ENCODE measurements at places on chromosomes 6 and 20.
A peak's percentile ranks its signal among the peaks of the same experiment; 100 is the strongest.

GRCh38 chr6:113909224-113909856 lies 52.2 kb downstream of the MARCKS start:
- no peak for DNase-seq

DNA sequence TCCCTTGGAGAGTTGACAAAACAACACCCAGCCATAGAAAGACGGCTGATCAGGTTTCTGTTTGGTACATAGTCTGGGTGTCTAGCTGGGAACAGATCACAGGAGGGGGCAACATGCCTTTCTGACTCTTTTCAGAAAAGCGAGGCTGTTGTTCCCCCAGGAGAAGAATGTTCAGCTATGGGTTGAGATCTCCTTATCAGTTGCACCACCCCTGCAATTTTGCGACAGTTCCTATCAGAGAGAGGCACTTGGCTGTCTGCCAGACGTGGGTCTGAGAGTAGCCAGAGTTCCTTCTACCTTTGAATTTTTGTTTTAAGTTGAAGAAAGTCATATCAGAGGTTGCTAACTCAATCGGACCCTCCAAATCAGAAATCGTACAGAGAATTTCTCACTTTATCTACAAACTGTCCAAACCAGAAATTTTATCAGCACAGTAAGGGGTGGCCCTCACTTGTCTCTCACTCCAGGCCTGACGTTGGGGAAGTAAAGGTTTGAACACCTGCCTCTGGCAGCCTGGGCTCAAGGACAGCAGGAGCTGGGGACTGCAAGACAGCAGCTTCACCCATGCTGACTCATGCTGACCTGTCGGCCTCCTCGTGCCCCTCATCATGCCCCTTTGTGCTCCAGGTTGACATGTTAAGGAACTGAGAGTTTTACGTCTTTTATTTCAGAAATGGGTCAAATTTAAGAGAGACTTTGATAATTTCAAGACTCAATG lies 42.3 kb downstream of the TMC2 start:
- no peak for DNase-seq

GRCh38 chr6:110398778-110399177 lies 16.6 kb downstream of the DDO start:
- DNase-seq: no peak

DNA sequence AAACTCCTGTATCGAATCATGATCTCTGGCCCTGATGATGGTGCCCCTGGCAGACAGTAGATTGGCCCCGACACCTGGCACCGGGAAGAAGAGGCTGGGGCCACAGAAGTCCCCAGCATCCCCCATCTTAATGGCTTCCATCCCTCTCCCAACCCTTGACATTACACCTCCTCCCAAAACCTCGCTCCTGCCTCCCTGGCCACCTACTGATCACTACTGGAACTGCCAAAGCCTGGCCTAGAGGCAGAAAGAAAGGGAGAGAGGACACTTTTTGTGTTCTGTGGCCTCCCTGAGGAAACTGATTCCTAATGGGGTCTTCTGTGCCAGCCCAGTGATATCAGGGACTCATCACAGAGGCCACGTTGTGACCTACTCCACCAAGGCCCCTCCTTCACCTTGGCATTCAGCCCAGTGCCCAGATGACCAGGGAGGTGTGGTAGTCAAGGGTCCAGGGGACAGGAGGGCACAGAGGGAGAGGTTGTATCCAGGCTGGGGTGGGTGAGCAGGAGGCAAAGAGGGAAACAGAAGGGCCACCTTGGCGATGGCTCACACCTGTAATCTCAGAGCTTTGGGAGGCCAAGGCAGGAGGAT lies 6.1 kb downstream of the C20orf173 start:
- no peak for DNase-seq

GRCh38 chr20:20503777-20504530 lies 136.1 kb downstream of the INSM1 start:
- no peak for DNase-seq

GRCh38 chr6:151166180-151166579 lies 73.6 kb upstream of the AKAP12 start:
- no peak for DNase-seq

DNA sequence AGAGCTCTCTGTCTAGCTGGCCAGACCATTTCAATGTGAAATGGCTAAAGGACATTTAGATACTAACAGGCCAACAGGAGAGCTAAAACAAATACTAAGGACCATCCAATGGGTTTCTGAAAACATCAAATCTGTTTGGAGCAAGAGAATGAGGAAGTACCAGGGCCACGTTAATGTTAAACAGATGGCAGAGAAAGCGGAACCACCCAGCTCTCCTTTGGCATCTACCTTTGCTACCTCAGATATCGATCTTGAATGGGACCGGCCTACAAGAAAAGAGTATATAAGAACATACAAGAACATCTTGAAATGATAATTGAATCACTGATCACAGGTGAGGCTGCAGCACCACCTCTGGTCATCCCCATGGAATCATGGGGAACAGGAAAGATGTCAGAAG lies 31.8 kb downstream of the KCNK5 start:
- no peak for DNase-seq

DNA sequence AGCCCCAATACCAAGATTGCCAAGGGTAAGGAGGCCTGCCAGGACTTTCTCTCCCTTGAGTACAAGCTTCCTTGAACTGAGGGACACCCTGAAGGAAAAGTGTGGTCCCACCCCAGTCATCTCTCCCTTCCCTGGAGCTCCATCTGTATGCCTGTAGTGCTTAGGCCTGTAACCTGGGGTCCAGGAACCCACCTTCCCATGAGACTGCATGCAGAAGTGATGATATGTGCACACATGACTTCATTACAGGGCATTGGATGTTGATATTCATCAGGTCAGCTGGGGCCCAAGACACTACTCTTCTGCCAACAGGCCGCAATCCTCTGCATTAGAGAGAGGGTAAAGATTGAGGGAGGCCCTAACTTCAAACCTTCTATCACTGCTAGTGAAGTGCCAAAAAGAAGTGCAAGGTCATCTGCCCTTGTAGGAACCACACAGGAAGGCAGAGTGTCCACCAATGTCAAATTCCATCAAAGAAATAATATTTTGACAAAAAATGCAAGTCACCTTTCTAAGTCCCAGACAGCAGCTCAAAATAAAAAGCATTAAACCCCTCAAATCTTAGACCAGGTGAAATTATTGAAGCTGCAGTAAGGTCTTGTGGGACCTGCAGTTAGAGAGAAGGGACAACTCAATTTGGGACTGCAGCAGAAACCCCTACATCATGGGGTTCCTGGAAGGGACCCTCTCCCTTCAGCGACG lies 5.1 kb downstream of the HLA-F start:
- no peak for DNase-seq

DNA sequence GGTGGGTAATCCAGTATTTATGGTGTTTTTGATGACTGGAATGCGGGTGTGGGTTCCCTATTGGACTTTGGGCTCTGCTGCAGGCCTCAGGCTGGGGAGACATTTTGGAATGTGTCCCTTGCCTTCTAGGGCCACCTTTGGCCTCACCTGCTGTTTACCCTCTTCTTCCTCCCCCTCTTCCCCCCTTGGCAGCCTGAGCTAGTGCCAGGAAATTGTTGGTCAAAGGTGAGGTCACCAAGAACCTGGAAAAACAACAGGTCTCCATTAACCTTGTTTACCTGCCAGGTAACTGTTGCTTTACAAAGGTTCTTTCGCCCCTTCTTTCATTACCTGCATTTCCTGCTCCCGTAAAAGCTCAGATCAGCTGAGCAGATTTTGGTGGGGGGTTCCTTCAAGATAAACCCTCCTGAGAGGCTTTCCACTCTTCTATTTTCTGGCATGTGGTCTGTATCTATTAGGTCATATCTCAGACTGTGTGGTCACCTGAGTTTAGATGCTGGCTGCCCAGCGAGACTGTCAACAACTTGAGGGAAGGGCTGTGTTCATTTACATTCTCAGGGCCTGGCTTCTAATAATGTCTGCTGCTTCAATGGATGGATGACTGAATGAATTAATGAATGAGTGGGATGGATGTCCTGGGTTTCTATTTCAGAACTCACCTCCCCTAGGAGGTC lies 34.7 kb downstream of the VEGFA start:
- DNase-seq: no peak

GRCh38 chr6:164142322-164142721 lies 727.8 kb downstream of the QKI start:
- DNase-seq: no peak

GRCh38 chr6:167898673-167899311 lies 72.1 kb downstream of the AFDN start:
- no peak for DNase-seq

- no peak for DNase-seq
Measured at GRCh38 chr6:152124429-152125074, 317.1 kb downstream of the ESR1 start.

GRCh38 chr6:106894978-106895702 lies 79.4 kb downstream of the CD24 start:
- no peak for DNase-seq

GRCh38 chr6:27268803-27269202 lies 21.3 kb downstream of the PRSS16 start:
- DNase-seq: no peak

GRCh38 chr6:133131621-133132465 lies 109.3 kb upstream of the EYA4 start:
- no peak for DNase-seq

- no peak for DNase-seq
Measured at GRCh38 chr6:169289257-169289618, 35.6 kb upstream of the THBS2 start.

- no peak for DNase-seq
Measured at GRCh38 chr6:129498950-129499842, 210.8 kb downstream of the ARHGAP18 start.

- no peak for DNase-seq
Measured at GRCh38 chr6:130749402-130749801, 77.8 kb upstream of the SMLR1 start.

DNA sequence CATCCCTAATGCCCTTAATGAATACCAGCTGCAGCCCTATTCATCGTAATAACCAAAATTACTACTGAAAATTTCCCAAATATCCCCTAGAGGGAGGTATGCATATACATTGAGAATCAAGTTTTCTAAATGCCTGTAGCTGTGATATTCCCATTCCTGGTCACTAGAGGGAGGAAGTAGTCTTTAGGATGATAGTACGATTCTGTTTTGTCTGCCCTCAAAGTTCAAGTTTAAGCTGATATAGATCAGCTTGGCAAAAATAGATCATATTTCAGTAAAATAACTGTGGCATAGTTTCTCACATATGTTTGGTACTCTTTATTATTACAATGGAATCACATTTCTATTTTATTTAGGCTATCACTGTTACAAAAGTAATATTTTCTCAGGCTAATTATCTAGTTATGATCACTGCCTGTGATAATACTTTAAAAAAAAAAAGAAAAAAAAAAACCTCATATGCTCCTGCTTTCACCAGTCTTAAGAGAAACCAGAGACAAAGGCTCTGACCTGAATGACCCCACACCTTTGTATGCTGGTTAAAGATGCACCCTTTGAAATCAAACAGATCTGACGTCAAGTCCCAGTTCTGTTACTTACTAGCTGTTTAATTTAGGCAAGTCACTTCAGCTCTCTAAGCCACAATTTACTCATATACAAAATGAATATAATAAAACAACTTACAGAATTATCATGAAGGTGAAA lies 11.0 kb downstream of the TSPYL1 start:
- no peak for DNase-seq

GRCh38 chr6:72819609-72820008 lies 197.7 kb downstream of the KCNQ5 start:
- no peak for DNase-seq

DNA sequence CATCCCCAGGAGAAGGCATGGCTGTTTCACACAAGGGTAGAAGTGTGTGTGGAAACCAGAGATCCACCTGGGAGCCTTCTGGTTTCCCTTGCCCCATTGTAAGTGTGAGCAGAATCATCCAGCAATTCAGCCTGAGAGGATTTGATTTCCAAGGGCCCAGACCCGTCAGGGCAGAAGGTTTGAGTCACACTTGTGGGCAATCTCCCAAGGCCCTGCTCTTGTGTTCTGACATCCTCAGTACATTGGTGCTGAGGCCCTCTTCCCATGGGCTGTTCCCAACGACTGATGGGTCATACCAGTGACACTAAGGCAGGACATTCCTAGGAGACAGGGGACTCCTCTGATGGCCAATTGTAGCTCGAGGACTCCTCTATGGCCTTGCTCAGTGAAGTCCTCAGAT lies 58.2 kb upstream of the POLR1H start:
- DNase-seq: no peak

DNA sequence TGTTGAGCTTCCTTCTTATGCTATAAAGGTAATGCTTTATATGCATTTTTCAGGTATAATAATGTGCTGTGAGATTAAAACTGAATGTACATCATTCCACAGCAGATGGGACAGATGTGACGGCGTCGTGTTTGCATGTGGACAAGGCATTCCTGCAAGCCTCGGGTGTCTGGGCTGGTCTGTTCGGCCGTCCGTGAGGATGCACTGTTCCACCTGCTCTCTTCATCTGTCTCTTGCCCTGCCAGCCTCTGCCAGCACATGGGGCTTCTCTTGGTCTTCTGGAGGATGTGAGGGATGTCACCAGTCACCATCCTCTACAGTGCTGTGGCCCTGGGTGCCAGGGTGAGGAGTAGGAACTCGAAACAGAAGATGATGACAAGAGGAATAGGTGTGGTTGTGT lies 223.2 kb downstream of the ERMARD start:
- DNase-seq: no peak

- DNase-seq: no peak
Measured at GRCh38 chr6:107064579-107065065, 36.6 kb downstream of the MTRES1 start.

DNA sequence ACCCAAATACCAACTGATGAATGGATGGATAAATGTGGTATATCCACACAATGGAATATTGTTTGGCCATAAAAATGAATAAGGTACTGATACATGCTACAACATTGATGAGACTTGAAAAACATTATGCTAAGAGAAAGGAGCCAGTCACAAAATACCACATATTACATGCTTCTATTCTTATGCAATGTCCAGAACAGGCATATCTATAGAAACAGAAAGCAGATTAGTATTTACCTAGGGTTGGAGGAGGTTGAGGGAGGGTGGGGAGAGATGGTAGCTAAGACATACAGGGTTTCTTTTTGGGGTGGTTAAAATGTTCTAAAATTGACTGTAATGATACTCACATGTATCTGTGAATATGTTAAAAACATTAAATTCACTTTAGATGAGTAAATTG lies 24.8 kb upstream of the TBX18 start:
- no peak for DNase-seq

GRCh38 chr6:130872250-130873095 lies 45.3 kb downstream of the SMLR1 start:
- peak; percentile 64 for DNase-seq

DNA sequence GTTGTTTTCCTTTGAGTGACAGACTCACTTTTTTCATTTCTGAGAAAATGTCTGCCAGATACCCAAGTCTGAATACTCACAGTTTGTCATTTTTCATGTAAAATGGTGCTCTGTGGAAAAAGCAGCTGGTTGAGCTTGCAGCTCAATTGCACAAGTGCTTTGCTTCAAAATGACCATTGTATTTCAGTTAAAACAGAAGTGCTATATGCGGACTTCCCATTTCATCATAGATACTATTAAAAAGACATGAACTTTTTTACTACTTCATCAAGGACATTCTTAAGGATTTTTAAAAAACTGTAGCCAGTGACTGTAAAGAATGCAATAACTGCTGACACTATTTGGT lies 61.5 kb downstream of the KCNS1 start:
- DNase-seq: no peak
